ENCODE measurements at places on chromosomes 13 and 19.

DNA sequence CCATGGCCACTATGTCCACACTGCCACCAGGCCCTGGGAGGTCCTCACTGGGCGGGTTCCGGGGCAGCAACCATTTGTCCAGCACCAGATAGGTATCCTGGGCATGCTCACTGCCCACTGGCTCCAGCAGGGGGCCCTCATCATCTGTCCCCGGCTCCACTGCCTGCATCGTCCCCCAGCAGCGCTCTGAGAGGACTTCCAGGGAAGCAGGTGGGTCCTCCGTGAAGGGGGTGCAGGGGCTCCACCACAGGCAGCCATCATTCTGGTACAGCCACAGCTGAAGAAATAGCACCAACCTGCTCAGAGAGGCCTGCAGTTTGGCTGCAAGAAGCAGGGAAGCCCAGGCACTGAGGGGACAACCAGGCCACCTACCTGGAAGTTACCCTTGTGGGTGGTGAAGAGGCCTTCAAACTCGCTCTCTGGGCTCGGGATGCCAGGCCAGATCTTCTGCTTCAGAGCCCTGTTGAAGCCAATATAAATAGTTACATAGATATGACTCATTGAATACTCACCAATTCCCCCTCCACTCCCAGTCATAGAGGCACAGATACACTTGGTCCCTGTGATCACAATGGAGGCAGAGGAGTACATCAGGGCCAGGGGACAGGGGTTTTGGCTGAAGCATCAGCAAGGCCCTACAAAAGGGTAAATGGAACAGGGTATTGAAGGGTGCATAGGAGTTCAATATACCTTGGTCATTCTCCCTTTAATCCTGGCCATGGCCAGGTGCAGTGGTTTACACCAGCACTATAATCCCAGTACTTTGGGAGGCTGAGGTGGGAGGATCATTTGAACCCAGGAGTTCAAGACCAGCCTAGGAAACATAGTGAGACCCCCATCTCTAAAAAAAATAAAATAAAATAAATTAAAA is 4.1 kb downstream of the SWSAP1 start:
- no peak for DNase-seq

GRCh38 chr13:60642552-60642951 is 245.5 kb downstream of the TDRD3 start:
- DNase-seq, result no peak

DNA sequence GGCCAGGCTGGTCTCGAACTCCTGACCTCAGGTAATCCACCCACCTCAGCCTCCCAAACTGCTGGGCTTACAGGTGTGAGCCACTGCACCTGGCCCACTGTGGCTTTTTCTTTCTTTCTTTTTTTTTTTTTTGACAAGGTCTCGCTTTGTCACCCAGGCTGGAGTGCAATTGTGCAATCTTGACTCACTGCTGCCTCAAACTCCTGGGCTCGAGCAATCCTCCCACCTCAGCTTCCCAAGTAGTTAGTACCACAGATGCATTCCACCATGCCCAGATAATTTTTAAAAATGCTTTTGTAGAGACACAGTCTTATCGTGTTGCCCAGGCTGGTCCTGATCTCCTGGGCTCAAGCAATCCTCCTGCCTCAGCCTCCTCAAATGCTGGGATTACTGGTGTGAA is 12.1 kb upstream of the FCGBP start:
- DNase-seq, result no peak

DNA sequence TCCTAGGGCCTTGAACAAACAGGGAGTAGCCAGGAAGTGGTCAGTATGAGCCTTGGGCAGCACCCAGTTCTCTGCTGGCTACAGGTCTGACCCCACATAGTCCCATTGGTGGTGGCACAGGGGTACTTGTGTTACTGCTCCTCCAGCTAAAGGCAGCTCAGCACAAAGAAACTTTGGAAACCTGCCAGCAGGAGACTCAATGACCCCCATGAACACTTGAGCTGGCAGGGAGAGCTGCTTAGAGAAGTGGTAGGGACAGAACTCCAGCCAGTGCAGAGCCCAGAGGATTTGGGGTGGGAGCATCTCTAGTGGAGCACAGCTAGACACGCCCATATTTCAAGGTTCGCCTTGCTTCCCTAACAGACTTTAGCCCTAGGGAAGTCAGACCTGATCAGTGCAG is 10.4 kb upstream of the ZNF586 start:
- DNase-seq, result no peak

- no peak for DNase-seq
Observed at GRCh38 chr19:13007292-13008045, 12.2 kb downstream of the NFIX start.

- no peak for DNase-seq
Observed at GRCh38 chr13:113764793-113765563, 6.0 kb downstream of the TMEM255B start.

- no peak for DNase-seq
Observed at GRCh38 chr13:40494946-40495620, 171.4 kb downstream of the FOXO1 start.

- DNase-seq, result no peak
Observed at GRCh38 chr13:20546556-20546955, 20.4 kb upstream of the IFT88 start.

DNA sequence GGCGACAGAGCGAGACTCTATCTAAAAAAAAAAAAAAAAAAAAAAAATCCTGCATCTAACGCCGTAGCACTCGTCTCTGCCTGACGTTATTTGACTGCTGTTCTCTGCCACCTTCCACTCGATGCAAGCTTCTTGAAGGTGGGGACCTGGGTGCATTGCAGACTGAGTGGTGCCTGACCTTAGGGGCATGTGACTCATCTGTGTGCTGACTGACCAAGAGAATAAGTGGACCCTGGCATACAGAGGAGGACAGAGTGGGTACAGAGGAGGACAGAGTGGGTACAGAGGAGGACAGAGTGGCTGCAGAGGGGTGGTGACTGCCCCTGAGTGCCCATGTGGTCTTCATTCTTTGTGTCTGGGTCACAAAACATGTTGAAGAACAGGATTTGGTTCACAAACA is 7.6 kb downstream of the WTIP start:
- DNase-seq, result no peak

DNA sequence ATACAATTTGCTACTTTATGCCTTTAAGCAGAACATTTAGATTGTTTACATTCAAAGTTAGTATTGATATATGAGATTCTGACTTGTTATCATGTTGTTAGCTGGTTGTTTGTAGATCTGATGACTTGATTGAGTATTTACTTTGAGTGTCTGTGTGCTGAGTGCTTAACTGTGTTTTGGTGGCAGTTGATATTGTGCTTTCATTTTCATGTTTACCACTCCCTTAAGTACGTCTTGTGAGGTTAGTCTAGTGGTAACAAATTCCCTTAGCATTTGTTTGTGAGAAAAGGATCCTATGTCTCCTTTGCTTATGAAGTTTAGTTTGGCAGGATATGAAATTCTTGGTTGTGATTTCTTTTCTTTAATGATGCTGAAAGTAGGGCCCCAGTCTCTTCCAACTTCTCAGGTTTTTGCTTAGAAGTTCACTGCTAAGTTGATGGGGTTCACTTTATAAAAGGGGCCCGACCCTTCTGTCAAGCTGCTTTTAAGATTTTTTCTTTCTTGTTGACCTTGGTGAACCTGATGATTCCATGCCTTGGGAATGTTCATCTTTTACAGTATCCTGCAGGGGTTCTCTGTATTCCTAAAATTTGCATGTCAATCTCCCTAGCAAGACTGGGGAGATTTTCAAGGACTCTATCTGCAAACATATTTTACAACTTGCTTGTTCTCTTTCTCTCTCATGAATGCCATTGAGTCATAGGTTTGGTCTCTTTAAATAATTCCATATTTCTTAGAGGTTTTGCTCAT is 1095.4 kb upstream of the PCDH20 start:
- no peak for DNase-seq

GRCh38 chr19:7303470-7303869 is 9.3 kb upstream of the INSR start:
- DNase-seq, result no peak

DNA sequence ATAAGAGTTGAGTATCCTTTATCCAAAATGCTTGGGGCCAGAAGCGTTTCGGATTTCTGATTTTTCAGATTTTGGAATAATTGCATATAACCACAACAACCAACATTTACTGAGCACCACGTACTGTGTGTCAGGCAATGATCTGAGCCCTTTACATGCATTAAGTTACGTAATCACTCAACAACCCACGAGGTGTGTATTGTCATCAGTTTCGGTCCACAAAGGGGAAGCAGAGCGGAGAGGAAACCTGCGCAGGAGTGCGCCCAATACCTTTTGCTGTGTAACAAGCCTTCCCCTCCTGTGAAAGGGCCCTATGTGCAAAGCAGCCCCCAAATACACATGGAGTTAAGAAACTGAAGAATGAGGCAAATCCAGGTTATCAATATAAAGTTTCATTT is 20.7 kb upstream of the NLRP12 start:
- DNase-seq, result no peak

GRCh38 chr19:48120505-48120904 is 9.9 kb upstream of the PLA2G4C start:
- no peak for DNase-seq

- DNase-seq, result no peak
Observed at GRCh38 chr13:95713651-95714050, 36.7 kb downstream of the DNAJC3 start.

- DNase-seq, result no peak
Observed at GRCh38 chr19:15197942-15198341, 2.9 kb downstream of the NOTCH3 start.

DNA sequence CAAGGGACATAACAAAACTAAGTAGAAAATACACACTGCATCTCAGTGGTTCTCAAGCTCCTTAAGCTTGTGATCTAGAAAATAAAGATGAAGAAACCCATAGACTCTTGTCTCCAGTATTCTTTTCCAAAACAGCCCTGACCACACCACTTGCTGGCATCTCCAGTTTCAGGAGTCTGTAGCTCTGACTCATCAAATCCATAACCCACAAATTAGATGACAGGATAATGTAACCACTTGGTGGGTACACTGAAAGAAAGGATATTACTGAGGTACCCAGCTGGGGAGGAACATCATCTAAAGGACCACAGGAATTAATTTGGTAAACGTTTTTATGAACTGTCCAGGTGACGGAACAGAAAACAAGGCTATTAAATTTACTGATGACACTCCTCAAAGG is 214.7 kb downstream of the VWA8 start:
- DNase-seq, result no peak

DNA sequence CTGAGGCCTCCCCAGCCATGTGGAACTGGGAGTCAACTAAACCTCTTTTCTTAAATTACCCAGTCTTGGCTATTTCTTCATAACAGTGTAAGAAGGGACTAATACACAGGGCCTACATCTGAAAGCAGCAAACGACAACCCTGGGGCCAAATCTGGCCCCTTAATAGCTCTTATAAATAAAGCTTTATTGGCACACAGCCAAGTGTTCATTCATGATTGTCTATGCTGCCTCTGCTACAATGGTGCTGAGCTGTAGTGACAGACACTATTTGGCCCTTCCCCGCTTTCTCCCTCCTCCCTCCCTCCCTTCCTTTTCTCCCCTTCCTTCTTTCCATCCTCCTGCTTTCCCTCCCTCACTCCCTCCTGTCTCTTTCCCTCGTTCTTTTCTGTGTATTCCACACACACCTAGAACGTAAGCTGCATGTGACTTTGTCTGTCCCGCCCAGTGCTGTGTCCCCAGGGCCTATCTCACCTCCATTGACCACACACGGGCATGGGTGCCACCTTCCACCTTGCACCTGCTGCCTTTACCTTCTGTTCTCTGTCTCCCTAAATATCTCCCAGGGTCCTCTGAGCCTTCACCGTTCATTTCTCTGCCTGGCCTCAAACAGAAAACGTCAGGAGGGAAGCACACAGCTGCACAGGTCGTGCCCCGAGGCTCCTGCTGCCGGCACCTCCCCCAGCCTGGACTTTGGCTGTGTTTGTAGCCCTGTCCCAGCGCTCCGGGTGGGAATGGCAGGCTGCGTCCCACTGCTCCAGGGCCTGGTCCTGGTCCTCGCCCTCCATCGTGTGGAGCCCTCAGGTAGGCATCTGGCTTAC is at the start of gene PROZ:
TSS of gene PROZ (plus strand) at position 720 of the 819 bp plus-strand sequence. CDS start at position 733, 13 bp downstream.
- DNase-seq, result no peak

GRCh38 chr13:109919715-109920375 is 133.5 kb upstream of the IRS2 start:
- DNase-seq, result no peak

DNA sequence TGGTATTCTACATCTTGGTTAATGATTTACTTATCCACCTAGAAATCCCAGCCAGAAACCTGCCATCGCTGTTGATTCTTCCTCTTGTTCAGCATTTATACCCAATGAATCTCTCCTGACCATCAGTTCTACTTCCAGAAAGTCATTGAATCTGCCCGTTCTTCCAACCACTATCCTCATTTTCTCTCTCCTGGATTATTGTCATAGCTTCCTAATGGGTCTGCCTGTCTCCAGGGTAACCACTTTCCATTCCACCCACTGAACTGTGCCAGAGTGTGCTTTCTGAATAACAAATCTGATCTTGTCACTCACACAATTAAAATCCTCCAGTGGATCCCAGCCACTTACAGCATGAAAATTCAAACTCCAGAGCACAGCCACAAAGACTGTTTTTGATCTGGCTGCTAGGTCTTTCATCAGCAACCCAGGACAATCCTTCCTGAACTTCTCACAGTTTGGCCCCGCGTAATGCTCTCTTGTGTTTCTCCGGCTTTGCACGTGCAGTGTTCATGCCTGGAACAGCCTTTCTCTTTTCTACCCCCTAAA is 330.6 kb downstream of the SPRY2 start:
- no peak for DNase-seq

- no peak for DNase-seq
Observed at GRCh38 chr13:43558939-43559338, 227.8 kb downstream of the ENOX1 start.

- DNase-seq, result peak; percentile 58
Observed at GRCh38 chr13:46492946-46493345, 60.0 kb upstream of the LRCH1 start.

DNA sequence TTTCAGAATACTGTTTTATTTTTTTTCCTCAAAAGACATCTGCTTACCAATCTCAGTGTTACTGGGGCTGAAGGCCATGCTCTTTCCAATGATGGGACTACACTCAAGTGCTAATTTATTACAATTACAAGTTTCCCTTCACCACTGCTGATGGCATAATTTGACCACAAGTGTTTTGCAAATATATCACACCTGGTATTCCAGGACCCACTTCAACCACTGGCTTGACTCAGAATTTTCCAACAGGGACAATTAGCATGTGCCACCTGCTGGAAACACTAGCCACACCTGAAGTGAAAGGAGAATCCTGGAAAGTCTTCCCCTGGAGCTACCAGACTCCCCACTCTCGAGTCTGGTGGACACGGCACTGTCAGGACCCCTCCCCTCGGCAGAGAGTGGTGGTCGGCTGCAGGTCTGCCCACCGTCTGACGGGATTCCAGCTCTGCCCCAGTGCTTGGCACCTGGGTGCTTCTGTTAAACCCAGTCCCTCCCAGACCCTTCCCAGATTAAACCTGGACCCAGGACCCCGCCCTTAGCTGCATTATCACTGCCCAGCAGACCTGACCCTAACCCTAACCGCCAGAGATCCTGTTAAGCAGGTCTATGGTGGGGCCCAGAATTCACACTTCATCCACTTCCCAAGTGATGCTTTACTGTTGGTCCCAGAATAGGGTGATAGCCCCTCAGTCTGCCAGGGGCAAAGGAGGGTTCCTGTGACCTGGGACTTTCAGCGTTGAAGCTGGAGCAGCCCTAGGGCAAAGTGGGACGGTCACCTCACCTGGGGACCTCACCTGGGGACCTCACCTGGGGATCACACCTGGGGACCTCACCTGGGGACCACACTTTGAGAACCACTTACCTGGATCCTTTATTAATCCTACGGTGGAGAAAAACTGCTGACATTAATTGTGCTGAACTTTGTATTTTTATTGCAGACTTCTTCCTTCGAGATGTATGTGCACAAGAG is 17.6 kb upstream of the RASA3 start:
- no peak for DNase-seq
